HTR-8/SVneo (cell line): ENCODE measurements at places on chromosomes 2 and 18.

DNA sequence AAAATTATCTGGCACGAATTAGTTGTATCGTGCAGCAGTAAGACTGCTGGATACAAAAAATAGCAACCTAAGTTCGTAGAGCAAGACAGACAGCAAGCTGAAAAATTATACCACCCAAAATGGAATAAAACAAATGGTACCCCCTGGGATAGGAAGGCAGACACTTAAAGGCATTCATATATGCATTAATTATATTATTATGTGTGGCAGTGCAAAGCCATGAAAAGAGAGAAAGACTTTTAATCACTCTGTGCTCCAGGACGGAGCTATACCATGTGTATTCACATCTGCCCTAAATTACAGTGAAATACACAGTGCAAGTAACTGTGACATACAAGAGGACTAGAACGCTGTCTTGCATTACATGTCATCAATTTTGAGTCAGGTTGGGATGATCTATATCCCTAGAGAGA is 235.9 kb downstream of the GULP1 start:
- no peak for DNase-seq

- DNase-seq: no peak
Measured at GRCh38 chr2:71679491-71679890, 226.1 kb downstream of the DYSF start.

GRCh38 chr18:64330161-64330560 is 181.3 kb upstream of the LINC00305 start:
- DNase-seq: no peak

DNA sequence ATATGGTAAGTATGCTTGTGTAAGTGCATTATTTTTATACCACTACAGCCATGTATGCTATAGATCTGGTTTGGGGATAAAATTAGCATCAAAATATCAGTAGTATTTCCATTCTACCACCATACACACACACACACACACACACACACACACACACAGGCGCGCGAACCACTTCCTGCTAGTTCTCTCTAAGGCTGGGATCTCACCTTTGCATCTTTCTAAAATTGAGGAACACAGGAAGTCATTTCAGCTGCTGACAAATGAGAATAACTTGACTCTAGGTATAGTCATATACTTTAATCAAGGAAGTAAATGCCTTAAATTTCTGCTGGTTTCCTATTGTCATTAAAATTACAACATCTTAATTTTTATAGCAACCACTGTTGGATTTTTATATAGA is 72.5 kb downstream of the RBM43 start:
- no peak for DNase-seq

DNA sequence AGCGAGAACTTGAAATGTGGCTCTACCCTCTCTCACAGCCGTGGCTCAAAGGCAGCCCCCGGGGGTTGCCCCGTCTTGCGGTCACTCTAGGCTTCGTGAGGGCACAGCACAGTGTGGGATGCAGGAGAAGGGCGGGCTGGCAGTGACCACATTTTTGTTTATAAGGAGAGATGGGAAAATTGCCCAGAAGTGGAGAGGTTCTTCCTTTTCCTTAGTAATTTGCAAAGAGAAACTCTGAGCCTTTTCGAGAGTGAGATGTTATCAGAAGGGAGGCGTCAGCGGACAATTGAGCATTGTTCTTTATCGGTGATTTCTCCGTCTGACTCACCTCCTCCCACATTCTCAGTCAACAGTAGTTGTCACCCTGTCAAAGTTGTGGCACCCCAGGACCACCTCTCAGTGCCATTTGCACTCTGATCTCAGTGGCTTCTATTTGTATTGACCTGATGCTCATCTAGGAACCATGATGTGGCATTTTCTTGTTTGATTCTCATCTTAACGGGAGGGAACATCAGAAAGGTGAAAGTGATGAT is 89.6 kb downstream of the ACAA2 start:
- peak; percentile 20 for DNase-seq

DNA sequence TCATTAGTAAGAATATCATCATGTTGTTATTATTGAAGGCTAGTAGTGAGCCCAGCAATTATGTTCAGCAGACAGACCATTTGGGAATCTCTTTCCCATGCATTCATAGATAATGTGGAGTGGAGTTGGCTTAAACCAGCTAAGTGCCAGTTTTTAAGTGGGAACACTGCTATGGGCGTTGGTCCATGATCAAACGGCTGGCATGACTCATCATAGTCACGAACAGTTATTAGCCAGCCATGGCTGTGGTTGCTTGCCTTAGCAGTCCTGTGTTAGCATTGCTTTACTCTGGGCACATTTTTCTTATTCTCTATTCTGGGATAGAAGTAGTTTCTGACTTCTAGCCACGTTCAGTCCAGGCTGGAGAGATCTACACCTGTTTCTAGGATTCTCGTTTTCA is 17.7 kb downstream of the EIF4E2 start:
- DNase-seq: no peak

- no peak for DNase-seq
Measured at GRCh38 chr2:169034256-169034655, 3.1 kb upstream of the ABCB11 start.

- no peak for DNase-seq
Measured at GRCh38 chr2:239625971-239626734, 225.3 kb upstream of the HDAC4 start.

- no peak for DNase-seq
Measured at GRCh38 chr18:22543769-22544168, 126.1 kb upstream of the CTAGE1 start.

- no peak for DNase-seq
Measured at GRCh38 chr2:74390606-74391005, 10.5 kb upstream of the DCTN1 start.

- DNase-seq: no peak
Measured at GRCh38 chr2:137237055-137237454, 471.7 kb downstream of the THSD7B start.

GRCh38 chr2:128536925-128537620 is 218.4 kb upstream of the HS6ST1 start:
- DNase-seq: peak; percentile 71

DNA sequence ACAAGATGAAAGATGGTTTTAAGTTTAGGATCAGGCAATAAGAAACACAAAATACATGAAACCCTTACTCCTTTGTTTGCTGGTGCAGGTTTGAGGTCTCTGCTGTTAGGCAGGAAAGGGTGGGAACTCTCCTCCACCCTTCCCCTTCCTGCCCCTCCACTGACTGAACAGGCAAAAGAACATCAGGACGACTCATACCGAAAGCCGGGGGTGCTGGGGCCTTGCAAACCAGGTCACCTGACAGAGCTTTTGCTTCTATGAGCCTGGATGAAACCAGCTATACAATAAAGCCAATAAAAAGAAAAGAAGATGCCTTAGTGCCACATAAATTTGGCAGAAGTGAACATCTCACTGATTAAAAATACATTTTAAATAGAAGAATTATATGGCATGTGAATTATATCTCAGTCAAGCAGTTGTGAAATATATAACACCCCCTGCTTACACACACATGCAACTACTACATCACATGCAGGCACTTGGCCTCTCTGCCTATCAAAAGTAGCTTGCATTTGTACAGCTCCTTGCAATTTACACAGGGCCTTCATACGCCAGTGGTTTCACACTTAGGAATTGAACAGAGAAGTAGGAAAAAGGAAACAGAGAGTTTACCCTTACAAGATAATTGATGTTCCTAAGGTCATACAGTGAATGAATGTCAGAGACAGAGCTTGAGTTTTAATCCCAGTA is 215.1 kb upstream of the TRIB2 start:
- no peak for DNase-seq

GRCh38 chr2:107112561-107112960 is 226.6 kb upstream of the ST6GAL2 start:
- DNase-seq: no peak
